Stimulated activated naive CD4-positive, alpha-beta T cell (primary cell): ENCODE measurements at places on chromosomes 4 and X.

DNA sequence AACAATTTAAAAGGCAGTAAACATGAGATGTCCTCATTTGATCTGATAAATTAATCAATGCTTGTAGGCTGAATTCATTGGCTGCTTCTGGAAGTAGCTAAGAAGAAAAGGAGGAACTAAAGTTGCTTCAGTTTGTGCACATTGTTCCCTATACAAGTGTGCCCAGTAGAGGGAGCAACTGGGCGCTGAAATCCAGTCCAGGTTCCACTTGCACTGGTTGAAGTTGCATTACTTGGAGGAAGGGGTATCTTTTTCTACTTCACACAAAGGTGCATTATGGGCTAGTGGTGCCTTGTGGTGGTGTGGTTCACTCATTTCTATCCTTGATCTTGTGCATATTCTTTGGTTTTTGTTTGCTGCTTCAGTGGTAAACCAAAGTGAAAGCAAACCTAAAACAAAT is 67.9 kb upstream of the SOX3 start:
- no peak for DNase-seq

DNA sequence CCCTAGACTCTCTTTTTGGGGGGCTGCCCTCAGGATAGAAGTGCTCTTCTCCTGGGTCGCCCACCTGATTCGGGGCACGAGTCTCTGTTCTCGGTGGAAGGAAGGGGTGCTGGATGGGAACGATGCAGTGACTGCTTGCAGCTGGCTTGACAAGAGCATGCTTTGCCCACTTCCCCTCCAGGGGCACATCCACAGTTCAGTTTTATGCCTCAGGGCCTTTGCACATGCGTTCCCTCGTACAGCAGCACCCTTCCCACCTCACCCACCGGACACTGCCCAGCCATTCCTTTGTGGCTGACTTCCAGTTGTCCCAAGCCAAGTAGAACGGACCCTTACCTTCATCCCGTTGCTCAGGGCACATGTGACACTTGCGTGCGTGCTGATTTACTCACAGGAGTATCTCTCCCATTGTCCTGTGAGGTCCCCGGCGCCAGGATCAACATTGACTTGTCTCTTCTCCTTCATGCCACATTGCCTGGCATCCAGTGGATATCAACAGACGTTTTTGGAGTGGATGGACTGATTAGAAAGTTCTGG is 60.0 kb downstream of the C4orf50 start:
- no peak for DNase-seq

- DNase-seq = no peak
Observed at GRCh38 chr4:184032091-184032490, 127.0 kb downstream of the STOX2 start.

- no peak for DNase-seq
Observed at GRCh38 chrX:97854086-97854485, 970.4 kb downstream of the RPA4 start.

GRCh38 chr4:176508780-176509331 is 189.1 kb downstream of the SPCS3 start:
- DNase-seq = no peak

DNA sequence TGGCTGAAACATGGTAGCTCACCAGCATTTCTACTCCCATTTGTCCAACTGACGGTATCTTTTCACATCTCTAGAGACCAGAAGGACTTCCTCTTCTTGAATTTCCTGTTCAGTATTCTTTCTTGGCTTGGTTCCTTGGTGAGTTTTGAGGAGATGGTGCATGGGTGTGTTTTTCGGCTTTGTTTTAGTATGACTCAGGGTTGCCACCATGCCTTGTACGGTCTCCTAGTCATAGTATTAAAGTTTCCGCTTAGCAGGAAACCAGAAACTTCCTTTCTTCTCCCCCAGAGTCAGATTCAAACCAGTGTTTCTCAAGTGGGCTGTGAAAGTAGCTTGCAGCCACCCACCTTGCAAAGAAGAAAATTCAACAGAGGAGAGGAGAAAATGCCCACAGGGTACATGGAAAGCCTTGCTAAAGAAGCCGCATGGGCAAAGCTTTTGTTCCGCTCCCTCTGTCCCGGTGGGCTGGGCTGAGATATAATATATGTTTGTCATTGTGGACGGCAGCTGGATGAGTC is 5.7 kb downstream of the CD99 start:
- no peak for DNase-seq

- no peak for DNase-seq
Observed at GRCh38 chrX:110087485-110088356, 84.8 kb downstream of the TMEM164 start.

DNA sequence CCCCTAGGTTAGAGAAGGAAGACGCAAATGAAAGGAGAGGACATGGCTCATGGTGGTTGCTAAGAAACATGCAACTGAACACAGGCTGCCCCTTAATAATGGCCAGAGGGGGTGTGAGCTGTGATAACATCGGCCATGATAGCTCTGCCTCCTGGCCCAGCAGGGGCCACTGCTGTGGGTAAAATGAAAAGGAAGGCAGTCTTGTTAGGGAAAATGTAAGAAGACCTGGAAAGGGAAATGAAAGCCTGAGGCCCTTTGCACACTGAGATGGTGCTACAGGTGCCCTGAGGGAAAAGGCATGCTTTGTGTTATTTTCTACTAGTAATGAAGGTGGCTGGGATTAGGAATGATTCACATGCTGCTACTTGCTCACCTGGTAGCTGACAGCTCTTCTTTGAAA is 123.6 kb upstream of the MID1 start:
- no peak for DNase-seq

- no peak for DNase-seq
Observed at GRCh38 chrX:22800806-22801205, 199.0 kb upstream of the DDX53 start.

- peak; percentile 8 for DNase-seq
Observed at GRCh38 chr4:88526221-88526815, 2.7 kb upstream of the PYURF start.

- no peak for DNase-seq
Observed at GRCh38 chrX:134144231-134144630, 92.8 kb upstream of the CCDC160 start.

- DNase-seq = no peak
Observed at GRCh38 chr4:54038056-54038455, 26.3 kb downstream of the CHIC2 start.

- DNase-seq = no peak
Observed at GRCh38 chr4:59936566-59936965, 1263.6 kb upstream of the ADGRL3 start.

DNA sequence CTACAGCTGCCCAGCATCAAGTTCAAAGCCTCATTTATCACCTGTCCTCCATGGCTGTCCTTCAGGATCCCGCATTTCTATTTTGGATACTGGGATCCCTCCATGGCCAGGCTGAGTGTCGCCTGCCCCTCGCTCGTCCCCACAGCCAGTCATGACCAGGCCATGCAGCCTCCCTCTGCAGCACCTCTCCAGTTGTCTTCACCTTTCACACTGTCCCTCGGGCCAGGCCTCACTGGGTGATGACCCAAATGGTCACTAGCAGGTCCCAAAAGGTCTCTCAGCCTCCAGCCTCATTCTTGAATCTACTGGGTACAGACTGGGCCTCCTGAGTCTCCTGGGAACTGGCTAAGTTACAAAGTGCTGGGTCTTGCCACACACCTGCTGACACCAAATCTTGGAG is 48.7 kb upstream of the HELT start:
- no peak for DNase-seq

DNA sequence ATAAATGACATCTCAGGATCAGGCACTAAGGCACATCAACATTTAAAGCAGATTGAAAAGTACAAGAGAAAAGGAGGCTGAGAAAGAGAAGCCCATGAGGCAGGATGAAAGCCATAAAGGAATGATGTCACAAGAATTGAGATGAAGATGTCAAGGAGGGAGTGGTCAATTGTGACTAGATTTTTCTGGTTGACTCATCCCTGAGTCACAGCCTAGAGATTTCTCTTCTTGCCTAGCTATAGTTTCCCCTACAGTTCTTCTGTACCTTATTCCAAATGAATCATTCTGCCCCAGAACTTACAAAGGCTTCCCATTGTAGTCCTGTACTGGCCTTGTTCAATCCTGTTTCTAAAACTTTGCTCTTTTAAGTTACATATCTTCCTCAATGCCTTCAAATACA is 3.4 kb upstream of the USP53 start:
- no peak for DNase-seq

GRCh38 chr4:3016961-3017360 is 53.6 kb downstream of the GRK4 start:
- no peak for DNase-seq

DNA sequence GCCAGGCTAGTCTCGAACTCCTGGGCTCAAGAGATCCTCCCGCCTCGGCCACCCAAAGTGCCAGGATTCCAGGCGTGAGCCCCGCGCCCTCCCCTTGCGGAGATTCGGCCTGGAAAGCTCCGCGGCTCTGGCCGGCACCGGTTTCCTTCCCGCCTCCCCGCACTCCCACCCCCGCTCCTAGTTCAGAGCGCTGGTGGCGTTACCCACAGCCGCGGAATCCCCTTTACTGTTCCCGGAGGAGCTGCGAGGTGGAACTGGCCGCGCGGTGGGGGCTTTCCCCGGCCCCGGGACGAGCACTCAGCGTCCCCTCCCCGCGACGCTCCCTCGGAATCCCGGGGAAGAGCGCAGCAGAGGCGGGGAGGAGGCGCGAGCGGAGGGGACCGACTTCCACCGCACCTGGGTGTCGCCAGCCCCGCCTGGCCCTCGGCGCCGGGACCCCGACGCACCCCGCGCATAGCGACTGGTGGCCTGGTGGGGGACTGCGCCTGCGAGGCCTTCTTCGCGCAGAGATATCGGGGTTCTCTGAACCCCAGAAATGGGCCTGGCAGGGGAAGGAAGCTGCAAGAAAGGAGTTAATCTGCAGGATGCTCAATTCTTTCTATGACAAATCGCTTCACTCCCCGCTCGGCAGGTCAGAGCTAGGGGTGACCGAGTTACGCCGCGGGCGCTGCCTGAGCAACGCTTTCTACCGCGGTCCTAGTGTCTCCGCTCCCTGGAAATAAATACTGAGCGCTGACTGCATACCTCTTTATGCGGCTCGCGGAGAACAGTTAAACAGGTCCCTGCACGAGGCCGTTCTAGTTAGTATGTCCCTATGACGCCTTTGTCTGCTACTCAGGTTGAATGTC is 14.6 kb upstream of the SLC25A4 start:
- no peak for DNase-seq

GRCh38 chr4:8077181-8078108 is 81.2 kb downstream of the ABLIM2 start:
- no peak for DNase-seq

DNA sequence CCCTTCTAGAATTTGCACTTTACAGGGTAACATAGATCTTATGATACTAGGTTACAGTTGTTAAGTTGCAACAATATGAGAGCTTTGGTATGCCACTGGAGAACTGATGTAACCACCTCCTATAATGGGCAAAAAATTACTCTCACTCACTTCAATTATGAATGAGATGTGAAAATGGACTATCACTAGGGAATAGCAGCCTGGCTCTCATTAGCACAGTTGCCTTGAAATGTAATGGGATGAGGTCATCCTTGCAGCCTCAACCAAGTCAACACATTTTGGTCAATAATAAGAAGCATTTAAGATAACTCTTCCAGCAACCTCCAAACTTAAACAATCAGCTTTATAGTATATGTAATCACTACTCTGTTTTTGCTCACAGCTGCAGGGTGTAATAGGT is 69.4 kb downstream of the TBC1D9 start:
- no peak for DNase-seq
